ENCODE measurements at places on chromosomes 3 and 15.

DNA sequence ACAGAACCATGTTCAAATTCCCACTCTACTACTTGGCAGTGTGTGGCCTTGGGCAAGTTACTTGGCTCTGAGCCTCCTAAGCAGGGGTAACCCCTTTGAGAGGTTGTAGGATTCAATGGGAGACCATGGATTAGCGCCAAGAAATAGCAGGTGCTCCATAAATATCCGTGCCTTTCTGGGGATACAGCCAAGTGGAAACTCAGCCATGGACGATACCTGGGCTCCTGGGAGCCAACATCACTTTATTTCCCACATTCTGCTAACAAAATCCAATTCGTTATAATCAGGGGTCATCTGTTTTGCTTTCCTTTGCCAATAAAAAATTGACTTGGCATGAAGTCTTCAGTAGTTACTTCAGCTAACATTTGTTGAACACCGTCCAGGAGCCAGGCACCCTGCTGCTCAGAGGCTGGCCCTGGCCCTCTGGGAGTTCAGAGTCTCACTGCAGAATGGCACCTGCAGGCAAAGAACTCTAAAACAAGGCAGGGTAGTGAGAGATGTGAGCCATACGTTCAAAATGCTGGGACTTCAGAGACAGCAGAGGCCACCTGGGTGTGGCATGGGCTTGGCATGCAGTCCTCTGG is 42.3 kb downstream of the ZDHHC19 start:
- DNase-seq: no peak

GRCh38 chr3:168047190-168047795 is 48.4 kb downstream of the GOLIM4 start:
- peak; percentile 22 for DNase-seq

DNA sequence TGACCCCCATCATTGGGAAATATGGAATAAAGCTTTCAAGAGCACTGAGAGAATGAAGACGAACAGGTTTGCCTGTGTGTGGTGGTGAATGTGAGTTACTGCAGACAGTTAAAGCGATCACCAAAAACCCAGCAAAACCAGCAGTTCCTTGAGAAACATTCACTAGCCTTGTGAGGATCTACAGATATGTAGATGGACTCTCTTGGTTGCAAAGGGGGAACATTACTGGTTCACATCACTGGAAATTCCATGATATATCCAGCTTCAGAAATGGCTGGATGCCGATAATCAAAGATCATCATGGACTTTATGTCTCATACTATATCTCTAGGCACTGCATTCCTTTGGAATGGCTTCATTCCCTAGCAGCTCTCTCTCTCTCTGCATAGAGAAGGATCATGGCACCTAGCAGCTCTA is 10.2 kb upstream of the HERC1 start:
- DNase-seq: no peak

DNA sequence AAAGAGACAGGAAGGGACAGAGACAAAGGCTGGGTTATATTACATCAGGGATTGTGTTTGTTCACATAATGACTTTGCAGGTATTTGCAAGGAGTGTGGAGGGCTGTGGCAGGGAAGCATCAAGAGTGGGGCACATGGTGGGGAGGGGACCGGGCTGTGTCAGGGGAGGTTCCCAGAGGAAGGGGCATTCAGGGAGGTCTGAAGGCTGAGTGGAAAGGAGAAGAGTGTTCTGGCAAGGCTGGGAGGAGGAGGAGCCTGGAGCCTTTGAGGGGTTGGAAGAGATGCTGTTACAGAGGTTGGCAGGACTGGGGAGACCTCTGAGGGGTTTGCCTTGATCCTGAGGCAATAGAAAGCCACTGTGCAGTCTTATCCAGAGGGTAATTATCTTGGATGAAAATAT is 49.4 kb downstream of the EXOG start:
- DNase-seq: no peak

- DNase-seq: peak; percentile 1
Measured at GRCh38 chr3:18847583-18848197, 300.6 kb upstream of the KCNH8 start.

- DNase-seq: no peak
Measured at GRCh38 chr3:168260859-168261258, 165.1 kb upstream of the GOLIM4 start.

GRCh38 chr15:90266485-90266884 is 1.0 kb downstream of the NGRN start:
- no peak for DNase-seq

GRCh38 chr3:141737093-141737492 is 1.0 kb upstream of the RNF7 start:
- no peak for DNase-seq

GRCh38 chr3:70829092-70829491 is 516.7 kb upstream of the MDFIC2 start:
- no peak for DNase-seq

DNA sequence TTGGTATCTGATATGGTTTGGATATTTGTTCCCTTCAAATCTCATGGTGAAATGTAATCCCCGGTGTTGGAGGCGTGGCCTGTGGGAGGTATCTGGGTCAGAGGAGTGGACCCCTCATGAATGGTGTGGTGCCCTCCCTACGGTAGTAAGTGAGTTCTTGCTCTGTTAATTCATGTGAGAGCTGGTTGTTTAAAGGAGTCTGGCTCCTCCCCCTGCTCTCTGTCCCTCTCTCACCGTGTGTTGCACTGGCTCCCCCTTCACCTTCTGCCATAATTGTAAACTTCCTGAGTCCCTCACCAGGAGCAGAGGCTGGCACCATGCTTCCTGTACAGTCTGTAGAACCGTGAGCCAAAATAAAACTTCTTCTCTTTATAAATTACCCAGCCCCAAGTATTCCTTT is 246.9 kb upstream of the AGTR1 start:
- DNase-seq: no peak

DNA sequence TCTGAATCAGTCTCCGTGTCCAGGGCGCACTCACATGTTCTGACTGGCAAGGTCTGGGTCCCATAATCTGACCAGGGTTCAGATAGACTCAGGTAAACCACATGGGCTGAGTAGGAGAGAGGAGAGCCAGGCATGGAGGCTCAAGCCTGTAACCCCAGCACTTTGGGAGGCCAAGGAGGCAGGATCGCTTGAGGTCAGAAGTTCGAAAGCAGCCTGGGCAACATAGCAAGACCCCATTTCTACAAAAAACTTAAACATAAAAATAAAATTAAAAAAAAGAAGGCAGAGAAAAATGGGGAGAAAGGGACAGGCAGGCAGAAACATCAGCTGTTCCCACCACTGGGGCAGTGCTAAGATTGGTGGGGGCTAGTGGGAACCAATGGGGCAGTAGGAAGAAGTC is 5.4 kb downstream of the TMEM43 start:
- DNase-seq: no peak

GRCh38 chr3:45758871-45759270 is 37.5 kb downstream of the SLC6A20 start:
- DNase-seq: no peak

GRCh38 chr3:119019767-119020518 is 14.7 kb downstream of the IGSF11 start:
- no peak for DNase-seq
